ENCODE measurements at places on chromosomes 5 and 9.

GRCh38 chr5:41087461-41087860, 16.3 kb upstream of the MROH2B start:
- DNase-seq = no peak

DNA sequence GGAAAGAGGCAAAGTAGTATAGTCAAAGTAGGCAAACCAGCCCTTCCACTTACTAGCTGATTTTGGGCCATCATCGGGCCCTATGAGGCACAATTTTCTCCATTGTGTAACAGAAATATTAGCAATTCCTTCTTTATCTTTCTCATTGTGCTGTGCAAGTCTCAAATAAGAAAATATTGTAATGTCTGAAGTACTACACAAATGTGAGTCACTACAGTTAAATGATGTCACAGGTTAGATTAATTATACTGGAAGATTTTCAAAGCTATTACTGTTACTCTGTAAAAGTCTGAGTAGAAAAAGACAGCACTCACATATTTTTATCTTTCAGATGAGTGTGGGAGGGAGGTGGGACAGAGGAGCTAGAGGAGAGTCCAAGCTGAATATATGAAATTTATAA, 12.4 kb upstream of the TMC1 start:
- no peak for DNase-seq

- no peak for DNase-seq
Measured at GRCh38 chr5:168681556-168682183, 102.5 kb upstream of the PANK3 start.

DNA sequence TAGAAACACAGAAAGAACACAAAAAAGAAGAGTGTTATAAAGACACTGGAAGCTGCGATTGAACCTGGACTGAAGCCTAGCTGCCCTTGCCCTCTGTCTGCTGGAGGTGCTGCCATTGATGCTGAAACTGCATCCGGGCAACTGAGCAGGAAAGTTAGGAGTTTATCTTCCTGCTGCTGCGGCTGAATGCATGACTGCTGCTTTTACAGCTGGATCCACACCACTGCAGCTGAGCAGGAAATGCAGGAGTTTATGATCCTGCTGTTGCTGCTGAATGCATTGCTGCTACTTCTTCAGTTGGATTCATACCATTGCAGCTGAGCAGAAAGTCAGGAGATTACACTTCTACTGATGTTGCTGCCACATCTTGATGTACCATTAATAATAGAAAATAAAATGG, 21.8 kb upstream of the JAKMIP2 start:
- no peak for DNase-seq

DNA sequence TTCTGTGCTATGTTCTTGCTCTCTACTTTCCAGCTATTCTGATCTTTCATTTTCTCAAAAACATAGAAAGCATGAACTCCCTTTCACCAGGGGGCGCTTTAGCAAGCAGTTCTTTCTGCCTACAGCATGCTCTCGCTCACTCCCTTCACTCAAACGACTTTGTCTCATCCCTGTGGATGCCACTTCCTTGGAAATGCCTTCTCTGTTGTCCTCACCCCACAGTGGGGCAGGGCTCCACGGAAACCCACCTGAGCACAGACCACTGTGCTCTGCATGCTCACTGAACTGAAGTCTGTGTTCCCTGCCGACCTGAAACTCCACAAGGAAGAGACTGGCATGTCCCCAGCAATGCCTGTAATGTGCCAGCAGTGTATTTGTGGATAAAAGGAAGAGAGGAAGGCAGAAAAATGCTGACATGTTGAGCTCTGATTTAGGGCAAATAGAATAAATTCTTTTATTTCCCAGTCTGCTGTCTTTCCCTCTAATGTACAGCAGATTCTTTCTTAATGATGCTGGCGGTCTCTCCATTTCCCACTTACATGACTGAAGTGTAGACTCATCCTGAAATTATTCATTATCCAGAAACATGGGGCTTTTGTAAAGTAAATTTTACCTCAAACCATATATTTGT, 4.9 kb upstream of the ROR2 start:
- no peak for DNase-seq
